Muscle of leg (tissue), 16 donors: ENCODE measurements at places on chromosomes 2 and 18.

GRCh38 chr18:68299906-68300305 lies 415.0 kb downstream of the TMX3 start:
- no peak for DNase-seq

DNA sequence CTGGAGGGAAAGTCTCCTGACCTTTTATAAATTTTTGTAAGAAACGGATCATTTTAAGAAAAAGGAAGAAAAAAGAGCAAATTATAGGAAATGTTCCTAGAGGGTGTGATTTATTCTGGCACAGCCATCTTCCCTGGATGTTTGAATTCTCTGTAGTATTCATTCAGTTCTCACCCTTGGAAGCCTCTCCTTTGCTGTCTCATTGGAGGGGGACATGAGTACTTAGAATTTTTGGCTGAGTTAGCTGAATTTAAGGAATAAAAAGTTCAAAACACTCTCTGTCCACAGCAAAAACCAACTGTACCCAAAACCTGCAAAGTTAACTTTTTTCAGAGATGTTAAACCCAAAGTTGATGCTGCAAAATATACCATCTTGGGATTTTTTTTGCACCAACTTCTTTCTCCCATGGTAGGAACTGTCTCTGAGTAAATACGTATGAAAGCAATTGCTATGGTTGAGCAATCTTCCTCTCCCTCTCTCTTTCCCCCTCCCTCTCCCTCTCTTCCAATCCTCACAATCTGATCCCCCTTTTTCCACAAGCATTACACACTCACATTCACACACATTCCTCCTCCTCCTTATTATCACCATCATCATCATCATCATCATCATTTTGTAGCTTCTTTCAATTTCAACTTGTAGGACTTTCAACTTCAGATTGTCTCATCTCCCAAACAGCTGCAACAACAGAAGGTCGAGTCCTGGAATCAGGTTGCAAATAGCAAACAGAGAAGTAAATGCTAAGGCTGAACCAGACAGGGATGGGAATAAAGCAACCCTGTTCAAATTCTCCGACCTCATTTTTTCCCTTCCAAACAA lies 183.7 kb downstream of the GFPT1 start:
- peak; percentile 93 for DNase-seq

GRCh38 chr2:158823486-158824237 lies 28.5 kb downstream of the DAPL1 start:
- no peak for DNase-seq

DNA sequence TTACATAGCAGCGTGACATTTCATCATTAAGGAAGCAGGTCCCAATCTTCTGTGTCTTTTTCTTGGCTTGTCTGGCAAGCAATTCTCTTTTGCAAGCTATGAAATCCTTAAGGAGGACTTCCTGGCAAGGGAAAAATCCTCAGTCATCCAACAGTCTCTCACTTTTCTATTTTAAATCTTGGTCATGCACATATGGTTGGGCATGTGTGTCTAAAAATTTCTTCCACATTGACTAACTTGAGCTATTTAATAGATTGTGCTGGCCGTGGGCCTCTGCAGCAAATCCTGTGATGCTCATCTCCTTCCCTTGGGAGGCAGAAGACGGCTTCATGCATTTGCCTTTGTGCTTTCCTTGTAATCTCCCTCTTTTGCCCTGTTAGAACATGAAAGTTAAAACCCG lies 634.3 kb upstream of the FANCL start:
- peak; percentile 88 for DNase-seq

- DNase-seq: peak; percentile 93
Observed at GRCh38 chr18:59719544-59720181, 22.4 kb upstream of the CCBE1 start.

DNA sequence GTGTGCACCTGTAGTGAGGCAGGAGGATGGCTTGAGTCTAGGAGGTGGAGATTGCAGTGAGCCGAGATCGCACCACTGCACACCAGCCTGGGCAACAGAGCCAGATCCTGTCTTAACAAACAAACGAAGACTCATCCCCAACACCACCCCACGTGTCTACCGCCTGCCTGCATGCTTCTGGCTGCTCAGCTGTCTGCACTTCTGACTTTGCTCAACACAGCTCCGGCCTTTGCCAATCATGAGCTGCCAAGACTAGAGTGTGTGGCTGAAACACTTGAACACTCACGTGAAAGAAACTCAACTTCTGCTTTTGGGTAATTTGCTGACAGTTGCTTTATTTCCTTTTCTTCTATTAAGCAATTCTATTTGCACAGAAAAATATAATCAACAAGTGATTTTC lies 32.1 kb upstream of the SP3 start:
- peak; percentile 90 for DNase-seq

GRCh38 chr2:98691303-98691702 lies 39.6 kb downstream of the MGAT4A start:
- DNase-seq: no peak
